ENCODE measurements at places on chromosomes 12 and 14.

GRCh38 chr12:62258941-62259630, 1.1 kb upstream of the USP15 start:
- peak; percentile 8 for DNase-seq

DNA sequence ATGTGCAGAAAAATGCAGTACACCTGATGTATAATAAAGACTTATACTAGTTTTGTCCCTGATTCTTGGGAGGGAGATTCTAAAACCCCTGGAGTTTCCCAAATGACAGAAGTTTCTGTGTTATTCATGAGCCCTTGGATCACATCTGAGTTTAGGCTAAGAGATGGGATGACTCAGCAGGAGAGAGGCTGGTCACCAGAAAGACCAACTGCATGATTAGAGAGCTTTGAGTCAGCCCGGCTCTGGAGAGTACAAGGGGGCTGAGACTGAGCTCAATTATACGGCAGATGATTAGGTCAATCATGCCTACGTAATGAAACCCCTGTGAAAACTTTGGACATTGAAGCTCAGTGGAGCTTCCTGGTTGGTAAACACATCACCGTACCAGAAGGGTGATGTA, 174.2 kb downstream of the SSPN start:
- DNase-seq, result no peak

- DNase-seq, result no peak
Measured at GRCh38 chr12:106063826-106064720, 74.7 kb downstream of the NUAK1 start.

DNA sequence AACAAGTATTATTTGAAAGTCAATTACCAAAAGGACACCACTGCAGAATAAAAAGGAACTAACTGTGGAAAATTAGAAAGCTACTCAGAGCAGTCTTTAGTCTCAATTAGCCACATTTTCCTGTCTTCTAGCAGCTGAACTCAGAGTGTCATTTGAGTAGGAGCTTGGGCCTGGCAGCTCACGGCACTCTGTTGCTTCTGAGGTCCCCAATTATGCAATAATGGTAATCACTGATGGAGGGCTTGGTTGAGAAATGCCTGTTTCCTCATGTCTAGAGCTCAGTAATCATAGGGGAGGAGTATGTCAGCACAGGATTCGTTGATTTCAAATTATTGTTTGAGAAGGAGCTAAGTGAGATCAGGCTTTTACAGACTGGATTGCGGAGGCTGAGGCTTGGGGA, 108.6 kb downstream of the VRK1 start:
- DNase-seq, result no peak

DNA sequence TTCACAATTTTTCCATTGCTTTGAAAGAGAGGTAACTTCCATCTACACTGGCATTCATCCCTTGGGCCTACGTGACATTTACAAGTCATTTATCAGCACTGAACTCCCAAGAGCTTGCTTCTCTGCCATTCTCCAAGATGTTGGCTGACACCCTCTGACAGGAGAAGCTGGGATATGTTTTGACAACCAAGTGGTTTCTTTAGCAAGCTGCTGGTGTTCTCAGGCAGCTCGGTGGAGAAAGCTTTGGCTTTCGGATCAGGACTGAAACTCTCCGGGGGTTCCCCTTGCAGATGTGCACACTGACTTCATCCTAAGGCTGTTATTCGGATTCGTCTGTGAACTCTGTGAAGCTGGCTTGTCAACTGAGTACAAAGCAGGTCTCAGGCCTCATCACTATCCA, 15.7 kb downstream of the KCNA5 start:
- DNase-seq, result no peak

GRCh38 chr12:49515266-49515665, 23.6 kb upstream of the KCNH3 start:
- no peak for DNase-seq

GRCh38 chr12:101700299-101700820, 2.9 kb downstream of the CHPT1 start:
- DNase-seq, result no peak

DNA sequence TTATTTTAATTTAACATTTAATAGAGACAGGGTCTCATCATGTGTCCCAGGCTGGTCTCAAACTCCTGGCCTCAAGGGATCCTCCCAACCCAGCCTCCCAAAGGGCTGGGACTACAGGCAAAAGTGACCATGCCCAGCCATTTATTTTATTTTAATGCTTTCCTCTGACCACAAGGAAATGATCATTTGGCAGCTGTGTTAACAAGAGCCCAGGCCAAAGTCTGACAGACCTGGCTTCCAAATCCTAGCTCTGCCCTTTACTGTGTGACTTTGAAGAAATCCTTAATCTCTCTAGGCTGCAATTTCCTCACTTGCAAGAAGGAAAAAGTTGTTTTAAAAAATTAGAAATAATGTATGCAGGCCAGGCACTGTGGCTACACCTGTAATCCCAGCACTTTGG, 16.7 kb upstream of the GCH1 start:
- DNase-seq, result no peak

GRCh38 chr14:104031384-104031783, 54.1 kb upstream of the ASPG start:
- DNase-seq, result no peak

GRCh38 chr14:88551094-88551870, 3.5 kb downstream of the PTPN21 start:
- peak; percentile 80 for DNase-seq

DNA sequence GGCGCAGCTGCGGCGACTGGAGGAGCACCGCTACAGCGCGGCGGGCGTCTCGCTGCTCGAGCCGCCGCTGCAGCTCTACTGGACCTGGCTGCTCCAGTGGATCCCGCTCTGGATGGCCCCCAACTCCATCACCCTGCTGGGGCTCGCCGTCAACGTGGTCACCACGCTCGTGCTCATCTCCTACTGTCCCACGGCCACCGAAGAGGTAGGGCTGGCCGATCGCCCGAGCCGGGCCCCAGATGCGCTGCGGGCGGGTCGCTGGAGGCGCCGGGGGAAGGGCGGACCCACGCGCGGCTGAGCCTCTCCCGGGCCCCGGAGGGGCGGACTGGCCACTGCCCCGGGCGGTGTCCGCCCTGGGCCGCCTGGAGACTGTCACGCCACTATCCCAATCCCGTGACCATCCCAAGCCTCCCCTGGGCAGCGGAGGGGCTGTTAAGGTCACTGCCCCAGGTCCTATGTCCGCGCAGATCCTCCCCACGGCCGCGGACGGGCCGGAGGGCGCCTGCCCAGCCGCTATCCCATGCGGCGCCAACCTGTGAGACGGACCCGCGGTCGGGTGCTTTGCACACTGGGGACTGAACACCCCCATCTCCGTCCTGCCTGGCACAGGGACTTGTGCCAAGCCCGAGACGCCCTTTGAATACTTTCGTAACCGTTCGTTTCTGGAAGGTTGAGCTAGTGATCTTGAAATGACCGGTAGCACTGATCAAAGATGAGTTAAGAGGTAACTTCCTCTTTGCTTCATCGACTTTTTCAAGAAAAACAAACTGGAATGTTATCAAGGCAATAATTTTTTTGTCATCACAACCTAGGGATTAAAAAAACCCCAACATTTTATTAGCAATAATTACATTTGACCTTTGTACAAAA, 725 bp downstream of the CHPT1 start:
- peak; percentile 40 for DNase-seq

DNA sequence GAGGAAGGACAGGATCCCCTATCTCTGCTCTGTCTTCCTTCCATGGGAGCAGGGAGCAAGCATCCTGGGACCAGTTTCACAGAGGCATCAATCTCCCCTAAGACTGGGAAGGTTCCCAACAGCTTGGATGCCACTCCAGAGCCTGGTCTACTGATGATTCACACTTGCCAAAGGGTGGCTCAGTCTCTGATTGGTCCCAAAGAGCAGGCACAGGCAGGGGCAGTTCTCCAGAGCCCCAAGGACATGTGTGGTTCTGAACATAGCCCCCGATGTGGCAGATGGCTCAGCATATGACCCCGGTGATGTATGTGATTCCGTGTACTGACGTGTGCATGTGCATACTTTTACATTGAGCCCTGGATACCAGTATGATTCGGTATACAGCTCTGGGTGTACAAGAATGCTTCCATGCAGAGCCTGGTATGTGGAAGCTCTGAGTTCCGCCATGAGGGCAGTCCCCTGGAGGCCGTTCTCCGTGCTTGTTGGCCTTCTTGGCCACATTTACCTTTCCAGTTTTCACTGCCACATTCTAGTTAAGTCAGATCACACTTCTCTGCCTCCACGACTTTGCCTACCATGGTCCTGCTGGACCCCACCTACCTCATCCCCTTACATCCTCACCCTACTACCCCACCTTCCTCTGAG, 21.2 kb downstream of the ITGA7 start:
- DNase-seq, result no peak

DNA sequence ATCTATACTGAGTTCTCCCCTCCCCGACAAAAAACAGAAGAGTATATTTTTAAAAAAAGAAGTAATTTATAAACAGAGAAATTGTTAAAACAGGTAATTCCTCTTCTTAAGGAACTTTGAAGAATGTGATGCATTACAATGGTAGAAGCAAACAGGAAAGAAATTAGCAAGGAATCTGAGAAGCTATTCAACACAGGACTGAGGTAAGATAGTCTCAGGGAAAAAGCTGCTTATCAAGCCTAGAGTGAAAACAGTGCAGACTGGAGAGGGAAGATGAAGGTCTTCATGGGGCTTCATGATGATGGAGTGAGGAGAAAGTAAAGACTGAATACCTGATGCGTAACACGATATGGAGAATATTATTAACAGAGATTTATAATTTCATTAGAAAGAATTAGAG, 880.0 kb downstream of the SLC16A7 start:
- no peak for DNase-seq

- no peak for DNase-seq
Measured at GRCh38 chr12:13038491-13039161, 5.6 kb upstream of the FAM234B start.

All from pancreas (tissue), 10 donors.